ENCODE measurements at places on chromosomes 7 and 10. TPM values are rescaled to one million over a fixed set of nuclear protein-coding genes. Genes with fewer than 3 reads are reported as not detected.

DNA sequence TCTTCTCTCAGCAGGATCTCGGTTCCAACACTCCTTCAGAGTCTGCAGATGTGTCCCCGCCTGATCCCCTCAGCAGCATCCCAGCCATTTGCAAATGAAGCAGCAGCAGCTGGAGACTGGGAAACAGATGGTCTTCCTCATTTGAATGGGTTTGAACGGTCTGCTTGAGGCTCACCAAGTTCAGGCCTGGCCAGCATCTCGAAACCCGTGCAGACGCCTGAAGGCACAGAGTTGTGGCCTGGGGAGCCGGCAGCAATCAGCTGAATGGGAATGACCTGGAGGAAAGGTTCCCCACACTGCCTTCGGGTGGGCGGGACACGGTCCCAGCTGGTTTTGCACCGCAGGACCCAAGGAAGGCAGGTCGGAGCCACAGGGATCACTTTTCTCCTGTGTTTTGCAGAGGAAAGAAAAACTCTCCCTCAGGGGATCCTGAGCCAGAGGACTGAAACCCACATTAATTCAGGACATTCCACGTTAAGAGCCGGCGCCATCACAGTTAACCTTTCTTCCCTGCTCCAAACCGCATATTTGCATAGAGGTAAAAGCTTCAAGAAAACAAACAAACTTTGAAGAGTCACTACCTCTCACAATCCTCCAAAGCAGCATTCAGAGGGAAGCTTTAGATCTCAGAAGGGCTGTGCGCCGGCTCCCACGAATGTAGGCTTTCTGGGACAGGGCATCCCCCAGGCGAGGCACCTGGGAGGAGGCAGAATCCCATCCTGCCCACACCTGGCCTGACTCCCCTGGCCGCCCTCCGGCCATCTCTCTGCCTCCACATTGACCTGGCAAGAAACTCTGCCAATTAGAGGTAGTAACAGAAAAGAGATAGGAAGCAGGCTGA lies 17.7 kb downstream of the FGFR2 start:
- peak; percentile 65 for DNase-seq

DNA sequence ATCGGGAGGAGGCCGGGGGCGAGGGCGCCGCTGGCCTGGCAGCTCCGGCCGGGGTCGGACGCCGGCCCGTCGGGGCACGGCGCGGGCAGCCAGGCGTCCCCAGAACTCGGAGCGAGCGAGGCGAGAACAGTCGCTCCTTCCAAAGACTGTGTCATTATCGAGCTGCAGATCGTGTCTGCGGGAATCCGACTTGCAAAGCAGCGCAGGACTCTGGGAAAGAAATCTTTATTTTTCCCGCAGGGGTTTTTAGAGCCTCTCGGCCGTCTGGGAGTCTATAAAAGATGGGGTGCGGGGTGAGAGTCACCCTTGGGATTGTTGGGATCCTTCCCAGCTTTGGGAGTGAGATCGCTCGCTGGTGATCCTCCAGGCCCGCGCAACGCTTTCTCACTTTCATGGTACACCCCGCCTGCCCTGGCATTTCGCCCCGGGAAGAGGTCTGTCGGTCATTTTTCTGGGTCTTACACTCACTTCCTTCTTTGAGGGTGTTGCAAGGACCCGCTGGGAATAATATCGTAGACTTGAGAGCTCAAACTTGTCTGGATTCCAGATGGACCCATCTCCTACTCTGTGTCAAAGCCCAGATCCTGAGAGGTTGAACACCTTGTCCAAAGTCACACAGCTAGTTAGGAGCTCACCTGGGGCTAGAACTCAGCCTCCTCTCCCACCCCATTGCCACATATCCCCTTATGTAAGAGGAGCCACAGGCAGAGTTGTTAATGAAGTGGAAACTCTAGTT lies 1.0 kb downstream of the UBTD1 start:
- DNase-seq = peak; percentile 23

The NPC1L1 gene
- polyA plus RNA-seq = not detected

DNA sequence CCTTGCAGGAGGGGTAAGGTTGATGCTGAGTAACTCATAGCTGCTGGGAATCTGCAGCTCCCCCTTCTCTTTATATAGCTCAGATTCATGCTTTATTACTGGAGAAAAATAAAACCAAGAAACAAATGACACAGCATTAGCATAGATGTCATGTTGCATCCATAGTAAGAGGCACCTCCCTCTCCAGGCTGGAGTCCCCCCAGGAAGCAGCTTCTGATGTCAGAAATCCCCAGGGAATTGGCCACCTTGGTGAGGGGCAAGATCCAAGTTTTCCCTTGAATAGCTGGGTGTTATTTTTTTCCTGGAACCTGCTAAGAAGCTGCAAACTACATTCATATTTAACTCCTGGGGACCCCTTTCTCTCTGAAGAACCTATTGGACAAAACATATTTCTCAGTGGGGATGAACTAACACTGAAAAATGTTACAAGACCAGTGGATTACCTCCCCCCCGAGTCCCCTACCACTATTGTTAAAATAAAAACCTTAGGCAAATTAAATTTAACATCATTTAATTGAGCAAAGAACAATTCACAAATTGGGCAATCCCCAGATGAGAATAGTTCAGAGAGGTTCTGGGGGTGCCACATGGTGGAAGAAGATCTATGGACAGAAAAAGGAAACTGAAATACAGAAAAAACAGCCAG lies 163.7 kb upstream of the NAMPT start:
- no peak for DNase-seq

DNA sequence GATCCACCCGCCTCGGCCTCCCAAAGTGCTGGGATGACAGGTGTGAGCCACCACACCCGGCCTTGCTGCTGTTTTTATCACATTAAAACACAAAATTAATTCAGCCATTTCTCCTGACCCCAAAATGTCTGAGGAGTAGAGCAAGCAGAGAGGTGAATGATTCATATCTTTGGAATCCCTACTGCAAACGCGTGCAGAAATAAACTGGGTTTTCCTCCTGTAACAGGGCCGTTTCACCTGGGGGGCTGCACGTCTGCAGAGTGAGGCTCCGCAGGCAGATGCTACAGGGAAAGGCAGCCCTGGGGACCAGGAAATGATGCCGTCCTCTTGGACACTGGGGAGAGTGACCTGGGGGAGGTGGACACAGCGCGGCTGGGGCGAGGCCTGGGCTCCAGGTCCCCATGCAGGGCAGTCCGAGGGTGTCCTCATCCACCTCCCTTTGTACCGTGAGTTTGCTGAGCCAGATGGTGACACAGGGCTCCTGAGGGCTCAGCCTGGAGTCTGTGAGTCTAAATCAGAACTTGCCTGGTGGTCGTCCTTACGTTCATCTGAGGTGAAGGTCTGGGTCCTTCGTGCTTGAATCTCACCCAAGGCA lies 41.9 kb downstream of the PDGFA start:
- no peak for DNase-seq

DNA sequence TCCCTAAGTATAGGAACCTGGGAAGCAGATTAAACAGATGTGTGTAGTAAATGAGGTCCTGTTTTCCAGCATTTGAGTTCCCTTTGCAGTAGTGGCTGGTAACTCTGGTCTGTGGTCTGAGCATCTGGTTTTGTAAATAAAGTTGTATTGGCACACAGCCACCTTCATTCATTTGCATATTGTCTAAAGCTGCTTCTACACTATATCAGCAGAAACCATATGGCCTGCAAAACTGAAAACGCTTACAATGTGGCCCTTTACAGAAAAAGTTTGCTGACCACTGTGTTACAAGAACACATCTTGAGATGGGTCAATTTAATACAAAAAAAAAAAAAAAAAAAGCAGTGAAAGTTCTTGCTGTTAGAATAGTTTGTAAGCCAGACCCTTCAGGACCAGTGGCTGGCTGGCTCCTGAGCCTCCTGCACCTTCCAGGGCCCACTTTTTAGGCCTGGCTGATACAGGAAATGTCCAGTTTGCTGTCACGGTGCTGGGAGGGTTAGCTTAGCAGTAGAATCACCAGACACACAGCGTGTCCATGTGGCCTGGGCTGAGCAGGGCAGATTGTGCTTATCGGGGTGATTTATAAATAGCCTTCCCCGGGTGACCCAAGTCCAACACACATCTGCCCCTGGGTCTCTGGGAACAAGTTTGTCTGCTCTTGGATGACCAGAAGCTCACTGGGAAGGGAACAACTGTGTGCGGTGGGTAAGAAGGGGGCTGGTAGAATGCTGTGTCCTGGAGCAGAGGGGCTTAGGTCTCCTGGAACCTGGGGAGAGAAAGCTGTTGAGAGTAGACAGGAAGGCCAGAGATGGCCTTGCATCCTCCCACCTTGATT lies 1.4 kb downstream of the C10orf71 start:
- DNase-seq = peak; percentile 45

- DNase-seq = no peak
These were observed 669 bp downstream of the PI4K2A start for GRCh38 chr10:97640868-97641811.

DNA sequence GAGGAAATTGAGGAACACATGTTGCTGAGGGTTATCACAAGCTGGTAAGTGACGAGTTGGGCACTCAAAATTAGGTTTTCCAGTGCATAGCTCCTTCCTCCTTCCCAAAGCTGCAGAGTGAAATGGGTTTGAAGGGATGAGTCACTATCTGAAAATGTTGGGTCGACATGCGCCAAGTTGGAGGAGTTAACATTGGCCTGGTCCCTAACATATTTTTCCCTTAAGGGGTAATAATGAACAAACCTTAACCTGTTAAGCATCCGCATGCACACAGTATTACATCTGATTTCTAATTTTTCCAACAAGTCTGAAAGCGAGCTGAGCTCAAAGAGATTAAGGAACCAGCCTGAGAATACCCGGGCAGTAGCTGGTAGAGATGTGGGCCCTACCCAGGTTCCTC lies 20.7 kb upstream of the TECTB start:
- DNase-seq = no peak

GRCh38 chr7:8189625-8190024 lies 72.3 kb downstream of the ICA1 start:
- DNase-seq = peak; percentile 13

The AUTS2 gene
- polyA plus RNA-seq = 59.9 TPM

GRCh38 chr7:91660734-91661356 lies 219.7 kb downstream of the MTERF1 start:
- no peak for DNase-seq
